ENCODE measurements at places on chromosomes 1 and 21. TPM values are rescaled to one million over a fixed set of nuclear protein-coding genes. Genes with fewer than 3 reads are reported as not detected.

- H3K27me3 ChIP-seq = no peaks in the 10 kb centered on the region
- peak within 1 kb of the TSS; percentile 89 for H3K4me3 ChIP-seq
- H3K27ac ChIP-seq = peak within 1 kb of the TSS; percentile 91
- peaks cover 23% of the 10 kb centered on the region for H3K36me3 ChIP-seq
- H3K4me1 ChIP-seq = peaks cover 43% of the 10 kb centered on the region
These were observed at the start of gene C2CD4D for GRCh38 chr1:151839457-151840403. Gene C2CD4D, minus strand, starts transcription at chr1:151839820. Its CDS starts 831 bp downstream, at chr1:151838989.

GRCh38 chr1:182259229-182259872, 132.2 kb downstream of the GLUL start:
- no peaks in the 10 kb centered on the region for H3K36me3 ChIP-seq
- H3K27ac ChIP-seq = peak overlapping the region; percentile 88
- no peaks in the 10 kb centered on the region for H3K27me3 ChIP-seq
- peak; percentile 82 for DNase-seq
- no peak overlapping the region for H3K4me3 ChIP-seq
- peaks cover 28% of the 10 kb centered on the region for H3K4me1 ChIP-seq

GRCh38 chr21:25638660-25639550, at the start of gene JAM2:
Gene JAM2, plus strand, starts transcription at chr21:25639258. Its CDS starts 564 bp downstream, at chr21:25639822.
- H3K27me3 ChIP-seq = peaks cover 26% of the 10 kb centered on the region
- no peak within 1 kb of the TSS for H3K27ac ChIP-seq
- H3K4me3 ChIP-seq = peak within 1 kb of the TSS; percentile 57
- H3K4me1 ChIP-seq = peaks cover 30% of the 10 kb centered on the region

DNA sequence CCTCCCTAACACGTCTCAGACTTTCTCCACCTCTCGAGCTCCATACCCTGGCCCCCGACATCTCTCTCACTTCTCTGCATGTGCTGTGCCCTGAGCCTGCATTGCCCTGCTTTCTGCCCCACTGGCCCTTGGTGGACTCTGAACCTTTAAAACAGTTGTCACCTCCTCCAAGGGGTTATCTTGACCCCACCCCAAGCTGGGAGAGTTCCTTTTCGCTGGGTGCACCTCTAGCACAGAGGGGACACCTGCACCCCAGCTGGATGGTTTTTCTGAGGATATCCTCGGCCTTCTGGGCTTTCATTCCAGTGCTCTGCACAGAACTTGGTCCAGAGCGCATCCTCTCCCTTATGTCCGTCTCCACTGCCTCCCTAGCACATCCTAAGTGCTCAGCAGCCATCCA, 4.2 kb upstream of the CDCP2 start:
- H3K4me1 ChIP-seq = no peaks in the 10 kb centered on the region
- no peak overlapping the region for H3K4me3 ChIP-seq
- H3K36me3 ChIP-seq = no peaks in the 10 kb centered on the region
- no peak overlapping the region for H3K27ac ChIP-seq

- H3K27me3 ChIP-seq = no peaks in the 10 kb centered on the region
- H3K36me3 ChIP-seq = peaks cover 10% of the 10 kb centered on the region
- peaks cover 30% of the 10 kb centered on the region for H3K4me1 ChIP-seq
- no peak for DNase-seq
- H3K4me3 ChIP-seq = no peak overlapping the region
- no peak overlapping the region for H3K27ac ChIP-seq
These were observed 75.9 kb downstream of the KIF1B start for GRCh38 chr1:10286244-10286643.

GRCh38 chr21:40616377-40616704, 230.6 kb downstream of the DSCAM start:
- H3K4me3 ChIP-seq = no peak overlapping the region
- H3K36me3 ChIP-seq = peaks cover 3% of the 10 kb centered on the region
- no peak overlapping the region for H3K27ac ChIP-seq

DNA sequence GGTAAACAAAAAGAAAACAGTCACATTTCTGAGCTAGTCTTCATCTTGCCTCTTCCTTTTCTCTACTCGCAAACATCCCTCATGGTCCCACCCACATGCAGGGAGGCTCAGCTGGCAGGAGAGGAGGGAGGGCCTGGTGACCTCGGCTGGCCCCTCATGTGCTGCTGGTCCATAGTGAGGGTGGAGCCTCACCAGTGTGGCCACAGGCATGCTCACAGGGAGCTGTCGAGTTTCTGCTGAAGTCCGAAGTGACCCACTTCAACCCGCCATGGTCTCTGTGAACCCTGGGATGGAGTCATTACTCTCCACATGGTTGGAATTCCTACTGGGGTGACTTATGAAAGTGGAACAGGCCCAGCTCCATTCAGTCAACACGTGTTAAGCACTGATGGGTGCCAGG, 253.4 kb downstream of the RHOU start:
- no peaks in the 10 kb centered on the region for H3K4me1 ChIP-seq
- no peaks in the 10 kb centered on the region for H3K36me3 ChIP-seq
- no peaks in the 10 kb centered on the region for H3K27me3 ChIP-seq
- H3K27ac ChIP-seq = no peak overlapping the region

- no peaks in the 10 kb centered on the region for H3K27me3 ChIP-seq
- no peak for DNase-seq
- H3K4me1 ChIP-seq = peaks cover 8% of the 10 kb centered on the region
- peak overlapping the region; percentile 67 for H3K27ac ChIP-seq
- no peak overlapping the region for H3K4me3 ChIP-seq
These were observed 11.1 kb upstream of the RASSF5 start for GRCh38 chr1:206496131-206496793.

GRCh38 chr1:168227620-168228019, 1.8 kb downstream of the SFT2D2 start:
- no peak for DNase-seq
- peaks cover 2% of the 10 kb centered on the region for H3K27me3 ChIP-seq
- peak overlapping the region; percentile 84 for H3K27ac ChIP-seq
- H3K4me1 ChIP-seq = peaks cover 51% of the 10 kb centered on the region
- peaks cover 33% of the 10 kb centered on the region for H3K36me3 ChIP-seq

DNA sequence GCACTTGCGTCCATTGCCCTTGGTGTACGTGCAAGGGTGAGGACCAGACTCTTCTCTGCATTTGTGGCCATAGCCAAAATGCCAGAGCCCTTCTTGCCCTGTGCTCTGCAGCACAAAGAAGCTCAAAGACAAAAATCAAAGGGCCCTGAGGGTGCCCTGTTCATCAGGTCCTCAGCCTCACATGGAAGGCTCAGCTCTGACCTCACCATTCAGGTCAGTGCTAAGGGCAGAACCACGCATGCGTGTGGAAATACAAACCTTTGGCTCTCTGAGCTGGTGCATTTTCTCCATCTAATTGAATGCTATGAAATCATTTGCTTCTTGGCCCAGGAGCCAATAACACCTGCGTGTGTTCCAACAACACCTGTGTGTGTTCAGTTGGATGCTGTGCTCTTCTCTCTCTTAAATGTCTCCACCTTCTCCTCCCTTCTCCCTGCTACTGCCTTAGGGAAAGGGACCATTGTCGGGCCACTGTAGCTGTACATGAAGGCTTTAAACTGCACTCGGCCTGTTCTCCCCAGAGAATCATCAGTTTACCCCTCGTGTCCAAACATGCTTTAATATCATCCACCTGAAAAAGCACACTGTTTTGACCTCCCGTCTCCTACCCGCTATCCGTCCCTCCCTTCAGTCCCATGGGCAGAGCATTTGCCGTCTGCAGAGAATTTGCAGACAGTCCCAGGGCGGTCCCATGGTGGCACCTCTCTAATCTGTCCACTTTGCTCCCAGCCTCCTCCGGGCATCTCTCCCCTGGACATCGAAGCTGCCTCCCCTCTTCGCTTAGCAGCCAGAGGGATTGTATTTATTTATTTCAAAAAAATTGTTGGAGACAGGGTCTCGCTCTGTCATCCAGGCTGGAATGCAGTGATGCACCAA, 60.6 kb downstream of the EVA1C start:
- no peaks in the 10 kb centered on the region for H3K4me1 ChIP-seq
- no peaks in the 10 kb centered on the region for H3K27me3 ChIP-seq
- peaks cover 16% of the 10 kb centered on the region for H3K36me3 ChIP-seq

DNA sequence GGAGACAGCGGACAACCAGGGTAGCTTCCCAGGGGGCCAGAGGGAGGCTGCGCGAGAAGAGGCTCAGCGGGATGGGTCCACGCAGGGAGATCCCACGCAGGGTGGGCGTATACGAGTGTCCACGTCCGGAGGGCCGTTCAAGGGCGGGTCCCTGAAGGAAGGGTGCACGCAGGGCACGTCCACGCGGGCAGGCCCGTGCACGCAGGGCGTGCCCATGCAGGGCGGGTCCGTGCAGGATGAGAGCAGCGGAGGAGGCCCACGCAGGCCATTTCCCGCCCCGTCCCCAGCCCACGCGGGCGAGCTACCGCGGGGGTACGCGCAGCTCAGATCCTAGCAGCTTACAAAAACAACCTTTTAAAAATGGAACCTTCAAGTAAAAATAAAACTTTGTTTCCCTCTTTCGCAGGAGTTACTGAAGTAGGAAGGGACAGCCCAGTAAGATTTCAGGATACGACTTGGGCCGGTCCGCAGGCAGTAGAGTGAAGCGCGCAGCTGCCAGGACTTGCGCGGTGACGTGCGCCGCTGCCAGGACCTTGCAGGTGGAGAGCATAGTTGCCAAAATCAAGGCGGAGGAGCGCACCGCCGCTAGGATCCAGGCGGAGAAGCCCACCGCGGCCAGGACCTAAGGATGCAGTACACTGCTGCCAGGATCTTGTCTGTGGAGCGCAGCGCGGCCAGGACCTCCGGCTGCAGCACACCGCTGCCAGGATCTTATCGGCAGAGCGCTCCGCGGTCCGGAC, 416 bp upstream of the RNF187 start:
- peak overlapping the region; percentile 99 for H3K27ac ChIP-seq
- H3K27me3 ChIP-seq = no peaks in the 10 kb centered on the region
- peaks cover 24% of the 10 kb centered on the region for H3K36me3 ChIP-seq
- peaks cover 41% of the 10 kb centered on the region for H3K4me1 ChIP-seq
- H3K4me3 ChIP-seq = peak overlapping the region; percentile 96

DNA sequence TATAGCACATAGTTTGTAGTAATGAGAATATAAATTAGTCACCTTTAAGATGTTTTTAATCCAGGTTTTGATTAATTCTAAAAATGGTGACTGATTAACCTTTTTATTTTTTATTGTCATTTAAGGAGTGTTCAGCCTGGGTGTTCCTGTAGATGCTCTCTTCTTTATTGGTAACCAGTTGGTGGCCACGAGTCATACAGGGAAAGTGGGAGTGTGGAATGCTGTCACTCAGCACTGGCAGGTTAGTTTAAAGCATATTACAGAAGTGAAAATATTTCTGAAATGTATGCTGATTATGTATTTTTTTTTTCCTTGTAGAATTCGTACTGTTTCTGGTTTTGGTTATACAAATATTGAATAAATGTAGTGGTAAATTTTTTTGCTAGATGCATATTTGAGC, 28.1 kb downstream of the KCTD3 start:
- DNase-seq = no peak
- no peak overlapping the region for H3K27ac ChIP-seq
- H3K27me3 ChIP-seq = no peaks in the 10 kb centered on the region
- no peak overlapping the region for H3K4me3 ChIP-seq
- H3K36me3 ChIP-seq = peaks cover 3% of the 10 kb centered on the region

- no peak for DNase-seq
- H3K36me3 ChIP-seq = no peaks in the 10 kb centered on the region
- no peak overlapping the region for H3K4me3 ChIP-seq
- no peak overlapping the region for H3K27ac ChIP-seq
- H3K4me1 ChIP-seq = no peaks in the 10 kb centered on the region
- H3K27me3 ChIP-seq = no peaks in the 10 kb centered on the region
These were observed 766.6 kb downstream of the ADGRL2 start for GRCh38 chr1:82567348-82567747.

- no peaks in the 10 kb centered on the region for H3K27me3 ChIP-seq
- no peak for DNase-seq
- H3K36me3 ChIP-seq = no peaks in the 10 kb centered on the region
- no peak overlapping the region for H3K27ac ChIP-seq
These were observed 43.9 kb upstream of the CRB1 start for GRCh38 chr1:197224160-197224559.

- H3K27me3 ChIP-seq = peaks cover 21% of the 10 kb centered on the region
- H3K4me3 ChIP-seq = no peak overlapping the region
- no peak overlapping the region for H3K27ac ChIP-seq
- H3K4me1 ChIP-seq = peaks cover 29% of the 10 kb centered on the region
- H3K36me3 ChIP-seq = no peaks in the 10 kb centered on the region
These were observed 78.0 kb downstream of the BCAR3 start for GRCh38 chr1:93603601-93604000.

Gene PEAR1
- total RNA-seq = not detected

Gene CLEC20A
- not detected for total RNA-seq

Gene C4BPA
- total RNA-seq = not detected
